ENCODE measurements at places on chromosomes 2 and 18.

- DNase-seq: no peak
Measured at GRCh38 chr2:74053959-74054715, 69.4 kb downstream of the TET3 start.

DNA sequence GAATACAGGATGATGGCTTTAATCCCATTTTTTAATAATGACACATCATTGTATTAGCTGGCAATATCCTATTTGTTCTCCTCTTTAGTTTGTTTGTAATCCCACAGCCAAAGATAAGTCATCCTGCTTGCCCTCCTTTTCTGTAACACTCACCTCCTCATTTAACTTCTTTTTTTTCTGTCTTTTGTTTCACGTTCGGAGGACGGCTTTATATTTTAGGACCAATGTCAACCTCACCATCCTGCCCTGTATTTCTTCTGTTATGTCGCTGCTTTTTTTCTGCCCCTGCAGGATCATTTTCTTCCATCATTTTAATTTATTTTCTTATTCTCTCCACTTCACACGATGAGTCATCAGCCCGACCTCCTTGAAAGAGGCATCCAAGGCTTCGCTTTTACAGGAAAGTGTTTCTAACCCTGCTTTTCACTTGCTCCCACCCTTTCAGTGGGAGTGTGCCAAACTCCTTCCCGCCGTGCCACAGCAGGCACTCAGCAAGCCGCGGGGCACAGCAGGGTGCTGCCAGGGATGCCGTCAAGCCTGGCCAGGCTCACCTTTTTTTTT lies 11.4 kb downstream of the RAB31 start:
- no peak for DNase-seq

DNA sequence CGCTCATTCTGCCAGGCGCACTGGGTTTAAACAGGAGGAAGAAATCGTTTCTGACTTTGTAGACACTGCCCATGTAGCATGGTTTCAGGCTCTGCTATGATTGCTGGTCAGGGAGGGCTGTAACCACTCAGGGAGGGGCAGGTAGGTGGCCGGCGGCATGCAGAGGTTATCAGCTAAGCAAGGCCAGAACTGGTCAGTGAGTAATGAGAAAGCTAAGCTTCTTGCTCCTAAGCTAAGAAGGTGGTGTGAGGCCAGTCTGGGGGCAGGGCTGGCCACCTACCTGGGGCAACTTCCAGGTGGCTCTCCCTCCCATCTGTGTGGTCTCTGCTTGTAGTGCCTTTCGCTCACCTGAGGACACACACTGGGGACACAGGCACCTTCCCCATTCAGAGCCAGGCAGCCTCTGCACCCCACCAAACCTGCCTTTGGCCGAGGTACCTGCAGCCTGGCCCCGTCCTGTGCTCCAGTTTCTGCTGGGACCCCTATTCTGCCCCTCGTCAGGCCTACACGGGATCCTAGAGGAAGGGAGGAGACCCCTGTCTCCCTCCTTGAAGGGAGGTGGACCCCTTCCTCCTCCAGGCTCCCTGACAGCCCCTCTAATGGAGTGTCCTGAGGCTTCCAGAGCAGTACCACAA lies 195.9 kb downstream of the SEPTIN10 start:
- DNase-seq: no peak

- no peak for DNase-seq
Measured at GRCh38 chr18:33404244-33404873, 36.2 kb downstream of the CCDC178 start.

- DNase-seq: no peak
Measured at GRCh38 chr2:235319095-235319494, 174.7 kb upstream of the AGAP1 start.

DNA sequence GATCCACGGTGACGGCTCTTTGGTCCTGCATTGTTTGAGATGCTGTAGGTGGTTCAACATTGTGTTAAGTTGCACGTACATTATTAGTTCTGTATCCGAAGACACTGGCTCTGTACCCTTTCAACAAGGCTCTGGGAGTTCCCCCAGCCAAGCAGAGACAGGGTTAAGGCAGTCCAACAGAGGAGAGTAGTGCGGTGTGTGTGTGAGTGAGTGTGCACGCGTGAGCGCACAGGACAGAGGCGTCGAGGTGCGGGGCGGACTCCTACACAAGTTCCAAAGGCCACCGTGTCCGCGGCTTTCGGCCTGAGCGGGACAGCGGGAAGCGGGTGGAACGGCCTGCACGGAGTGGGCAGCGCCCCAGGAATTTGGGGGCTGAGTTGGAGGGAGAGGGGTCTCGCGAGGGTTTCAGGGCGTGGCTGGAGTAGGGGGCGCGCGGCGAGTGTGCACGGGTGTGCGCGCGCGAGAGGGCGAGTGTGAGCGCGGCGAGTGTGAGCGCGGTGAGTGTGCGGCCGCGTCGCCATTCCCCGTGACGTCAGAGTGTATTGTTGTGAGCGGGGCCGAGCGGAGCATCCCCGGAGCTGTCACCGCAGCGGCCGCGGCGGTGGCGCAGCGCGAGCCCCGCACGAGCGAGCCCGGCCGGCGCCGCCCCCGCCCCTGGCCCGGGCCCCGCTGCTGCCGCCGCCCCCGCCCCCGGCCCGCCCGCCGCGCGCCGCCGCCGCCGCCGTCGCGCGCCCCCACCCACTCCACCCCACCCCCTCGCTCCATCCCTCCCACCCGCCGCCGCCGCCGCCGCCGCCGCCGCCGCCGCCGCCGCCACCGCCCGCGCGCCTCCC lies at the start of gene ASXL3:
TSS of gene ASXL3 (plus strand) at position 535 of the 833 bp plus-strand sequence. CDS start 413 bp downstream, outside the sequence.
- DNase-seq: no peak

- no peak for DNase-seq
Measured at GRCh38 chr2:148965623-148966437, 72.7 kb upstream of the LYPD6B start.

DNA sequence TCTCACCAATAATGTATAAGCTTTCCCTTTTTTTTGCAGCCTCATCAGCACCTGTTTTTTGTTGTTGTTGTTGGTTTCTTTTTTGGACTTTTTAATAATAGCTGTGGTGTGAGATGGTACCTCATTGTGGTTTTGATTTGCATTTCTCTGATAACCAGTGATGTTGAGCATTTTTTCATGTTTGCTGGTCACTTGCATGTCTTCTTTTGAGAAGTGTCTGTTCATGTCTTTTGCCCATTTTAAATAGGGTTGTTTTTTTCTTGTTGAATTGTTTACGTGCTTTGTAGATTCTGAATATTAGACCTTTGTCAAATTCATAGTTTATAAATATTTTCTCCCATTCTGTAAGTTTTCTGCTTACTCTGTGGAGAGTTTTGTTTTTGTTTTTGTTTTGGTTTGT lies 88.4 kb upstream of the EPAS1 start:
- no peak for DNase-seq

GRCh38 chr18:26506012-26506411 lies 42.3 kb downstream of the KCTD1 start:
- no peak for DNase-seq

- DNase-seq: no peak
Measured at GRCh38 chr2:201600906-201601305, 42.4 kb downstream of the TMEM237 start.

- no peak for DNase-seq
Measured at GRCh38 chr2:233234264-233234663, 17.2 kb upstream of the ATG16L1 start.

GRCh38 chr2:46340740-46341420 lies 43.7 kb downstream of the EPAS1 start:
- DNase-seq: no peak

Measured in stimulated activated CD4-positive, alpha-beta T cell treated with anti-CD3 and anti-CD28 coated beads, Interleukin-2, amount 100 ng/mL, for 48 hours (primary cell).